ENCODE measurements at places on chromosomes 2 and 18. TPM values are rescaled to one million over a fixed set of nuclear protein-coding genes. Genes with fewer than 3 reads are reported as not detected.

DNA sequence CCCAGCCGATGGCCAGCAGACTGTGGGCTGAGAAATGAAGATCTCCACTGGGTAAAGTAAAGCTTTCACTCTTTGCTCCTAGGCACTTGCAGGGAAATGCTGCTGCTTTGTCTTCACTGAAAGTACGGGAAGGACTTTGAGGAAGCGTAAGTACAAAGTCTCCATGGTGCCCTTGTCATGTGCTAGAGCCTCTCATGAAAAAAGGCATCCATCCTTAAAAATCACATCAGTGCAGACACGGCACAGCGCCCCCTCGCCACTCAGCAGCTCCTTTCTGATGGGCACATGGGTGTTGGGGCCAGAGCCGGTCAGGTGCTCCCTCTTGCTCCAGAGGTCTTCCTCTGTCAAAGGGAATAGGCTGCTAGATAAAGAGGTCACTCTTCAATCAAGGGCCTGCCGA, 109.0 kb upstream of the STPG4 start:
- no peak for DNase-seq

- no peak for DNase-seq
Measured at GRCh38 chr2:21023419-21024181, 20.3 kb downstream of the APOB start.

GRCh38 chr2:216139884-216140283, 30.7 kb downstream of the XRCC5 start:
- no peak for DNase-seq

- no peak for DNase-seq
Measured at GRCh38 chr18:75075429-75075841, 133.5 kb downstream of the PTGR3 start.

DNA sequence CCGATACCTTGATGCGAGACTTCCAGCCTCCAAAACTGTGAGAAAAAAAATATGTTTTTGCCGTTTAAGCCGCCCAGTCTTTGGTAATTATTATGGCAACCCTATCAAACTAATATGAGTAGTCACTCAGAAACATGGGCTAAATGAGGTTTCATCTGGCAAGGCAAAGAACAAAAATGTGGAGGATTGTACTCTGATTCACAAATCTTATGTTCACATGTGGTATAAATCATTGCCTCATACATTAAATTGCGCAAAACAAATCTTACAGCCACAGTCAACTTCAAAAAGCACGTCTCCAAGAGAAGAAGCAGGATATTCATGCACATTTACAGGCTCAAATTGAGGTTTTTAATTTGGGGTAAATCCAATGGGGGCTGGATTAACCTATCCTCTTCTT, 1435.4 kb upstream of the LRRTM1 start:
- DNase-seq, result no peak

Gene IL36RN
- 5.0 TPM for total RNA-seq

DNA sequence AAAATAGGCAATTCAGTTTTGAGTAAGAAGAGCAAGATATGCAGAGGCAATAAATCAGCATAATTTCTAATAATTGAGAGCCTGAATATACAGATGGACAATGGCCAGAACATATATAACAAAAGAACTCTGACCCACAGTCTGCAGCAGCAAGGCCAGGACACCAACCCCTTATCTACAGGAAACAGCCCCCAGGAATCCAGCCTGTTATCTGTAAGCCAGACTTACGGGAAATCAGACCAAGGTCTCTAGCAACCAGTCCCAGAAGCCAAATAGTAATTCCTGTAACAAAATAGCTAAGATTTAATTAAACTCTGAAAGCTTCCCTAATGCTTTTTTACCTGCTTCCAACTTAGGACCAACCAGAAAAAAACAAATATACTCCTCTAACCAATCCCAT, 434.5 kb upstream of the GYPC start:
- DNase-seq, result no peak

GRCh38 chr2:72004976-72005375, 142.7 kb downstream of the CYP26B1 start:
- no peak for DNase-seq

DNA sequence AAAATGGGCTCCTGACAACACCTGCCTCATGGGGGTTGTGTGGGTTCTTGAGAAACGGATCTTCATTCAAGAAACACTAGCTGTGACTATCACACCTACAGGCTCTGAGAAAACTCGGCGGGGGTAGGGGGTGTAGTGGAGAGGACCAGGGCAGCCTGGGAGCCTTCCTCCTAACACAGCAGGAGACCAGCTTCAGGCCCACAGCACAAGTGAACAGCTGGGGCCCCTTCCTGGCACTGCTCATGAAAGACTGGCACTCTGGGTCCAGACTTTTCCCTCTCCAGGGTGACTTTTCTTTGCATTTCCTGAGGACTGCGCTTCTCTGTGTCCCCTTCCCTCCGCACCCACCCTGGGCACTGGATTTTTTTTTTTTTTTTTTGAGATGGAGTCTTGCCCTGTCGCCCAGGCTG, 7.2 kb upstream of the SEMA4C start:
- DNase-seq, result no peak

DNA sequence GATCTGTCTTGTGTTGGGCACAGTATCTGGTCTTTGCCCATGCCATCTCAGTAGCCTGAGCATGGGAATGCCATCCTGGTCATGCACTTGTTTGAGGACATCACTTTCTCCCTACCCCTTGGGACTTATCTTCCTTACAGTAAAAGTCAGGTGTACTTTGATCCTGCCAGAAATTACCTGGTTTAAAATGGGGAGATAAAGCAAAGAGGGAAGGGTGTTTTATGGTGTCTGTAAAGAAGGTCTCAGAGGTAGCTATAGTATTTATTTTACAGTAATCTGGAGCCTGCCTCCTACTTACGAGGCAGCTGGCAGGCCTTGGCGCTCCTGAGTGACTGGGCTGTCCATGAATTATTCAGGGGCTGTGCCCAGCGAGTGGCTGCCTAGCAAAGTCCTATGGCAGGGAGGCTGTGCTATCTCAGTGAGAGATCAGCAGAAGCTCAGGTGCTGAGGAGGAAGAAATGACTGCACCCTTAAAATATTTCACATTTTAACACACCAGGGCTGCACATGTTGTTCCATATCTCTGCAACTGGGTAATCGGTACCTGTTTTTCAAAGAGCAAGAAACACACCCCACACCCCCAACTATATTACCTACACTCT, 93.9 kb downstream of the SPTBN1 start:
- DNase-seq, result no peak

GRCh38 chr2:134570676-134571075, 148.1 kb downstream of the TMEM163 start:
- no peak for DNase-seq

DNA sequence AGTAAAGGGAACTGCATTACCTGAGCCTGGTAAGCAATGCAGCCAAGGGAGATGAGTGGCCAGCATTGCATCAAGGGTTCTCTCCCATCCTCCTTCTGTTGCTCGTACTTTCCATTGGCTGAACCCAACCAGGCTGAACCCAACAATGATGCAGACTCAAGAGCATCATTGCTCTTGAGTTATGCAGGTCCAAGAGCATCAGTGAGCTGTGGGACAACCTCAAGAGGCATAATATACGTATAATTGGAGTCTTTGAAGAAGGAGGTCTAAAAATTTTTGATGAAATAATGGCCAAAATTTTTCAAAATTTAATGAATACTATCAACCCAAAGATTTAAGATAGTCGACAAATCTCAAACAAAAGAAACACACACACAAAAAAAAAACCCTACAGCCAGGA, 213.0 kb downstream of the RNF152 start:
- DNase-seq, result no peak

DNA sequence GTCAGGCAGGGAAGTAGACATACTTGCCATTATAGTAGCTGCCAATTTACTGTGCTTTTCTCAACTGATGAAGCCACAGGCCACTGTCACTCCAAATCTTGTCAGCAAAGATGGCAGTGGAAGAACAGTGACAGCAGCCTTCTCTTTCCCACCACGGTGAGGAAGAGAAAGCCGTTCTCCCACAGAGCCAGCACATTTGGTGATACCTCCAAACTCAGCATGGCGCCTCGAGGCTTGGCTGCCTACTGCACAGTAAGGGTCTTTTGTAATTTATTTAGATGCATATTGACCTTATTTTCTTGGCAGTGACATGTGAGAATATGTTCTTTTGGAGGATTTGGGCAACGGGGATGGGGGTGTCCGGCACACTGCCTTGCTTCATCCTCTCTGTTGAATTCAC, 117.2 kb upstream of the CDH20 start:
- DNase-seq, result no peak

- no peak for DNase-seq
Measured at GRCh38 chr18:76658627-76659026, 163.6 kb upstream of the ZNF516 start.

GRCh38 chr2:84732897-84733778, 147.7 kb downstream of the TRABD2A start:
- no peak for DNase-seq

GRCh38 chr18:58249712-58250111, 205.7 kb downstream of the NEDD4L start:
- no peak for DNase-seq

Gene CCT7
- 191 TPM for total RNA-seq

Gene CAPN13
- total RNA-seq, result 3.1 TPM
